ENCODE measurements at places on chromosomes 6 and 20. TPM values are rescaled to one million over a fixed set of nuclear protein-coding genes. Genes with fewer than 3 reads are reported as not detected.
A peak's percentile ranks its signal among the peaks of the same experiment; 100 is the strongest.

DNA sequence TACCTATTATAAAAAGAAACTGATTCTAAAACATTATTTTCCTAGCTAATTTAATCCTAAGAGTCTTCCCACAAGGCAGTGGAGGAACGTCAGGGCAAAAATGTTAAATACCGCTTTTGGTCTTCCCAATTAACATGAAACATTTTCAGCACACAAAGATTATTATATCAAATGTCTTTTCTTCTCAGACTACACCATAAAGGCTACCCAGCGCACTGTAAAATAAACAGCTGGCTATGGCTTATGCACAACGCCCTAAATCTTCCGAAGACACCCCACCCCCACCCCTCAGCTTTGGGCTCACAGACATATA, 1.0 kb downstream of the NUDT3 start:
- DNase-seq = no peak

- DNase-seq = peak; percentile 91
Measured at GRCh38 chr20:35699127-35699956, at the start of the genes NFS1 and ROMO1. Gene NFS1 (minus strand): TSS chr20:35699352. CDS start chr20:35699288, 64 bp downstream. Gene ROMO1 (plus strand): TSS chr20:35699405. CDS start chr20:35699633, 228 bp downstream.

- no peak for DNase-seq
Measured at GRCh38 chr6:52482903-52483670, 62.9 kb downstream of the EFHC1 start.

GRCh38 chr6:27040244-27041042, 207.1 kb upstream of the PRSS16 start:
- no peak for DNase-seq

Gene CPNE5
- 63.5 TPM for total RNA-seq

Gene PARD6B
- 4.6 TPM for total RNA-seq

DNA sequence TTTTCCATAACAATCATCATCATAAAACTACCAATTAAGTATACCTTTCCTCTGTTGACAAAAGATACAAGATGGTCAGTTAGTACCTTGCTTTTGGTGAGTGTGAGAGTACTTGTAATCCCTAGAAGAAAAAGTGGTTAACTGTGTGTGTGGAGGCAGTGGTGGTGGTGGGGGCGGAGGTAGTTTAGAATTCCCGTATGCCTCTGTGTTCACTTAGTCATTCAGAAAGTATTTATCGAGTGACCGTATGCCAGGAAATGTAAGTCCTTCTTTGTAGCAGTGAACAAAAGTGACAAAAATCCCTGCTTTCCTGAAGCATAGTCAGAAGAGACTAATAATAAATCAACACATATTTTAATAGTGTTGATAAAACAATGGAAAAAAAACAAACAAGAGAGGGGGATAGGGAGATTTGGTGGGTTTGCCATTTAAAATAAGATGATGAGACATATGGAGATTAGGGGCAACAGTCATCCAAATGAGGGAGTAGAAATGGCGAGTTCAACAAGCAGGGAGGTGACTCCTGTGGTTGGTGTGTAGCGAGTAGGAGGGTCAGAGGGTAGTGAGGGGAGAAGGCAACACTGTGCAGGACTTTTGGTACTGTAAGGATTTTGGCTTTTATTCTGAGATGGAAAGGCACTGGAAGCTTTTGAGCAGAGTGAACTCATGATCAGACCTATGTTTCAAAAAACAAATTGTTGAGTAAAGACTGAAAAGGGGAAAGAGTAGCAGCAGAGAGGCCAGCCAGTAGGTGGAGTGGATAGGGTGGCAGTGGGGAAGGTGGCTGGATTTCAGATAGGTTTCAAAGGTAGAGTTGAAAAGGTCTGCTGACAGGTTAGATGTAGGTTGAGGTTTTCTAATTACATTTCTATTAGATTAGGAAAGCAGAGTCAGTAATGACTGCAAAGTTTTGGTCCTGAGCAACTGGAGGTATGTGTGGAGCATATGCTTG, 40.3 kb upstream of the SIM1 start:
- DNase-seq = no peak

- DNase-seq = no peak
Measured at GRCh38 chr6:111477481-111477938, 5.5 kb downstream of the REV3L start.

DNA sequence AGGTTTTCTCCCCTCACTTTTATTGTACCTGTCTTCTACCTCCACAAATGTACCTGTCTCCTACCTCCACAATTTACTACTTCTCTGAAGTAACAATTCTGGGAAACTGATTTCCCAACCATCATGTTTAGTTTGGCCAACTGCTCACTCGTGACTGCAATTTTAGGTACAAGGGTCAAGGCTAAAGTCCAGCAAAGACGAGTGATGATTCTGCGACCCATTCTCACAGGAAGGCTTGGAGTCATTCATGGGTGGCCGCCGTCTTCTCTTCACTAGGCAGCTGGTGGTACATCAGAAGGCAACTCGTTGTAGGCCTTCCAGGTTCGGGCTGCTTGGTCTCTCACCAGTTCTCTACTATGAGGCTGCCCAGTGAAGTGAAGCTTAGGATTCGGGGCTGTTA, 483.8 kb upstream of the JARID2 start:
- DNase-seq = no peak

- peak; percentile 45 for DNase-seq
Measured at GRCh38 chr20:44018259-44018941, 103.7 kb downstream of the TOX2 start.

GRCh38 chr20:40962733-40963504, 65.7 kb upstream of the TOP1 start:
- peak; percentile 67 for DNase-seq

DNA sequence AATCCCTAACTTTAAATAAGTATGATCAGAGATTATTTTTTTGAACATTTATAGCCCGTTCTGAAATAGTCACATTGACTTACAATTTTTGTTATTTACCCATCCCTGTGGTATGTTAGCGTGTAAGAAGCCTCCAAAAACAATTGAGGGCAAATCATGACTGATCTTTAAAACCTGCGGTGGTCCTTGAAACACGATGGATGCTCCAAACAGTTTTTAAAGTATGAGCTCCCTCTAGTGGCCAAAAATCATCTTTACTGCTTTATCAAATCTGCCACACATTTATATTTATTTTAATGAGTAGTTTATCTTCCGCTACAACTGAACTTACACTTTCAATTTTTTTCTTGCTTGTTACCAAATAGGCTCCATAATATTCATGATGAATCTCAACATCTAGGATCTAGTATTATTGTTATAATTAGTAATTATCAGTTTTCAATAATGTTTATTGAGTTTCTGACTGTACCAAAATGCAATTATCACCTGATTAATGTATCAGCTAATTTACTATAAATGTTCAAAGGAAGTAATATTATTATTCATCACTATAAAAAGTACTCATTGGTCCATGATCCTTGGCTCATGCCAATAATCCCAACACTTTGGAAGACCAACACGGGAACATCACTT, 52.2 kb downstream of the MARCKS start:
- no peak for DNase-seq

DNA sequence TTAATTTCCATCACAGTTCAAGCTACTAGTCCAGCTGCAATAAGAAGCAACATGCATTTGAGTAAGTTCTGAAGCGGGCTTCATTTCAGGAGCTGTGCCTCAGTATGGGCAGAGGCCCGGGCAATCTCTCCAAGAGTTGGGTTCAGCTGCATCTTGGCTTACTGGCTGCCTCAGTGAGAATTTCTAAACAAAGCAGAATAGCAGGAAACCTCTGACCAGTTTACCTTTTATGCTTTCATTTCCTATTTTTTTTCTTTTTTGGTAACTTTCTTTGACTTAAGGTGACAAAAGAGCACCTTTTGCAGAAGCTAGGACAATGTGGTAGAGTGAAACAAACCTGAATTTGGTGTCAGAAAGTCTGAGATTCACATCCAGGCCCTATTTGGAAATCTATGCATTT, 51.0 kb upstream of the FBXO30 start:
- no peak for DNase-seq

- DNase-seq = no peak
Measured at GRCh38 chr6:150639823-150640331, 40.2 kb downstream of the PLEKHG1 start.

- DNase-seq = no peak
Measured at GRCh38 chr20:42155586-42155985, 537.4 kb upstream of the CHD6 start.

Gene SLA2
- 0.56 TPM for total RNA-seq

DNA sequence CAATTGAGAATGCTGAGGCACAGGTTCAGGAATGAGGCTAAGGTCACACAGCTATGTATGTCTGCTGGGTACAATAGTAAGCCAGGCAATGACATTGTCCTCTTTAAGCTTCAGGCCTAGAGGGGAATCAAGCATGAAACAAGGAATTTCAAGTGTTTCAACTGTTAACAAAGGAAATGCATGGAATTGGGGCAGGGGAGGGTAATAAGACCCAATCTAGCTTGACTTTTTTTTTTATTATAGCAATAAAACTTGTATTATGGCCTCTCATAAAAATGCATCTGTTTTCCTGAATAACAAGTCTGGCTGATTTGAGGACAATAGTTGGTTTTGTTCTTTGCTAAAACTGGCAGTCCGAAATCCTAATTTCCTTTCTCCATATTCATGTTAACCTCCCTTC, 336.7 kb downstream of the CBLN4 start:
- no peak for DNase-seq

- no peak for DNase-seq
Measured at GRCh38 chr6:83119742-83120300, 52.4 kb downstream of the DOP1A start.

Gene C20orf144
- total RNA-seq = 0.29 TPM

Gene HLA-DOA
- total RNA-seq = 3.0 TPM

DNA sequence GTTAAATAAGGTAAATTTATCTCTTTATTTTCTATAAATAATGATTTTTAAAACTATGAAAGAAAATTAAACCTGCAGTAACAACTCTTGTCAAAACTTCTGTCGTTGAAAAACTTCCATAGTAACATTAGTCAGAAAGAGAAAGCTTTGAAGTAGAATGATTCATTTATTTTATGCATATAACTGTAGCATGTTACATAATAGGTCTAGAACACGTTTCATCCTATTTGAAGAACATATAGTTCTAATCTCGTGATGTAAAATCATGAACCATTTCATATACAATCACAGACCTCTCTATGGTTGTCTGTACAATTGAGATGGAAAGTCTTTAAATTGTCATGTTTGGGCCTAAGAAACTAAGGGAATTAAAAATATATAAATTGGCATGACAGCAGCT, 61.3 kb upstream of the MYLIP start:
- DNase-seq = no peak

- DNase-seq = peak; percentile 89
Measured at GRCh38 chr20:37192137-37192854, 12.9 kb upstream of the MROH8 start.

Gene FLRT3
- total RNA-seq = 3.1 TPM

Gene SLC32A1
- total RNA-seq = not detected

DNA sequence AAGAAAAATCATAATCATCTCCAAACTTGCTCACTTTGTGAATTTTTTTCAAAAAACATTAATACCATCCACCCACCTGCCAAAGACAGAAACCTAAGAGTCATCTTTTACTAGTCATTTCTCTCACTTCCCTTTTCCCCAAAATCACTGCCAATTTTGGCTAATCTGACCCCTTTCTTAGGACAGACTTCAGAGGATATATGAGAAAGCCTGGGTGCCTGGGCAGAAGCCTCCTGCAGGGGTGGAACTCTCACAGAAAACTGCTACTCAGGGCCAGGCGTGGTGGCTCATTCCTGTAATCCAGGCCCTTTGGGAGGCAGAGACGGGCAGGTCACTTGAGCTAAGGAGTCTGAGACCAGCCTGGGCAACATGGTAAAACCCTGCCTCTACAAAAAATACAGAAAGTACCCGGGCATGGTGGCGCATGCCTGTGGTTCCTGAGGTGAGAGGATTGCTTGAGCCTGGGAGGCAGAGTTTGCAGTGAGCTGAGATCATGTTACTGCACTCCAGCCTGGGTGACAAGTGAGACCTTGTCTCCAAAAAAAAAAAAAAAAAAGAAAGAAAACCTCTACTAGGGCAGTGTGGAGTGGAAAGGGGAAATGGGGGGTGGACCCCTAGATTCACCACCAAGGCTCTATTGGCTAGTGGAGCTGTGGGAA, 3.8 kb downstream of the DEK start:
- no peak for DNase-seq

- no peak for DNase-seq
Measured at GRCh38 chr6:22298475-22298890, 1.6 kb upstream of the PRL start.

- DNase-seq = no peak
Measured at GRCh38 chr20:44552950-44553908, 29.1 kb upstream of the PKIG start.

DNA sequence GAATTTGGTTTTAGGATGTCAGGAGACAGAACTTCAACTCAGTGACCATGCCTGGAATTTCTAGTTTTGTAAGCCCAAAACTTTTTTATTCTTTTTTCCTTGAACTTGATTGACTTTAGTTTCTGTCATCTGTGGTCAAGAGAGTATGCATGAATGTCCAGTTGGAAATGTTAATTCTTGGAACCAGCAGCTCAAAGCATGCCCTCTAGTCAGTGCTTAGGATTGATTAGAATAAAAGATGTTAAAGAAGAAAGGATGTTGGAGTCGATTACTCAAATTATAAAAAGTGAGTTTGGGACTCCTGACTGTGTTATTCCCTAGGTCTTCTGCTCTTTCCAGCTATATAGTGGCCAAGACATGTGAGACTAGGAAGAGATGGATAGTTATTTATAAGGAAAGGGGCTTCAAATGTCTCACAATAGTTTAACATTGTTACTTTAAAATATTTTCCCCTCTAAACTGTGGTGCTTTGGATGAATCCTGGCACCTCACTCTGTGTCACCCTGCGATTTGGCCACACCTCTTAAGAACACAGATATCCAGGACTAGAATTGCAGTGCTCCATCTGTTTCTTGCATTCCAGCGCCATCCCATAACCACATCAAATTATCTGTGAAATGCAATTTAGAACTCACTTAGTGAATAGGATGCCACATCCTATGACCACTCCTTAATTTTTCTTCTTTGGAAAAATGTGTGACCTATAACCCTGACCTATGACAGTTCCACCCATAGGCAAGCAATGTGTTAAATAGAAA, 298.5 kb downstream of the EYA4 start:
- DNase-seq = no peak

DNA sequence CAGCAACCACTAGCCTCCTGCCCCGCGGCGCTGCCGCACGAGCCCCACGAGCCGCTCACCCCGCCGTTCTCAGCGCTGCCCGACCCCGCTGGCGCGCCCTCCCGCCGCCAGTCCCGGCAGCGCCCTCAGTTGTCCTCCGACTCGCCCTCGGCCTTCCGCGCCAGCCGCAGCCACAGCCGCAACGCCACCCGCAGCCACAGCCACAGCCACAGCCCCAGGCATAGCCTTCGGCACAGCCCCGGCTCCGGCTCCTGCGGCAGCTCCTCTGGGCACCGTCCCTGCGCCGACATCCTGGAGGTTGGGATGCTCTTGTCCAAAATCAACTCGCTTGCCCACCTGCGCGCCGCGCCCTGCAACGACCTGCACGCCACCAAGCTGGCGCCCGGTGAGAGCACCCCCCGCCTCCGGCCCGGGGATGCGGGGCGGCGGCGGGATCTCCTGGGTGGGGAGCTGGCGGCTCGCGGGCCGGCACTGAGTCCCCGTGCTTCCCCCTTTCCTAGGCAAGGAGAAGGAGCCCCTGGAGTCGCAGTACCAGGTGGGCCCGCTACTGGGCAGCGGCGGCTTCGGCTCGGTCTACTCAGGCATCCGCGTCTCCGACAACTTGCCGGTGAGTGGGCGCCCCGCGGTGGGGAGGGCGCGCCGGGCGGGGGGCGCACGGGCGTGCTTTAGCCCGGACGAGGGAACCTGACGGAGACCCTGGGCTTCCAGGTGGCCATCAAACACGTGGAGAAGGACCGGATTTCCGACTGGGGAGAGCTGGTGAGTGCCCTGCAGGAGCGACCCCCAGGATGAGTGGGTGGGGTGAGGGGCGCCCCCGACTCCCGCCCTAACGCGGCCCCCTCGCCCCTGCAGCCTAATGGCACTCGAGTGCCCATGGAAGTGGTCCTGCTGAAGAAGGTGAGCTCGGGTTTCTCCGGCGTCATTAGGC, 585 bp downstream of the PIM1 start:
- DNase-seq = peak; percentile 63

Measured in left cardiac atrium (tissue), 4 donors.